ENCODE measurements at places on chromosomes 3 and 15.

GRCh38 chr15:70558406-70559264 lies 204.7 kb downstream of the UACA start:
- no peak for DNase-seq

GRCh38 chr3:536417-536813 lies 339.9 kb downstream of the CHL1 start:
- no peak for DNase-seq

- DNase-seq = no peak
Observed at GRCh38 chr15:43204016-43204901, 16.6 kb downstream of the EPB42 start.

DNA sequence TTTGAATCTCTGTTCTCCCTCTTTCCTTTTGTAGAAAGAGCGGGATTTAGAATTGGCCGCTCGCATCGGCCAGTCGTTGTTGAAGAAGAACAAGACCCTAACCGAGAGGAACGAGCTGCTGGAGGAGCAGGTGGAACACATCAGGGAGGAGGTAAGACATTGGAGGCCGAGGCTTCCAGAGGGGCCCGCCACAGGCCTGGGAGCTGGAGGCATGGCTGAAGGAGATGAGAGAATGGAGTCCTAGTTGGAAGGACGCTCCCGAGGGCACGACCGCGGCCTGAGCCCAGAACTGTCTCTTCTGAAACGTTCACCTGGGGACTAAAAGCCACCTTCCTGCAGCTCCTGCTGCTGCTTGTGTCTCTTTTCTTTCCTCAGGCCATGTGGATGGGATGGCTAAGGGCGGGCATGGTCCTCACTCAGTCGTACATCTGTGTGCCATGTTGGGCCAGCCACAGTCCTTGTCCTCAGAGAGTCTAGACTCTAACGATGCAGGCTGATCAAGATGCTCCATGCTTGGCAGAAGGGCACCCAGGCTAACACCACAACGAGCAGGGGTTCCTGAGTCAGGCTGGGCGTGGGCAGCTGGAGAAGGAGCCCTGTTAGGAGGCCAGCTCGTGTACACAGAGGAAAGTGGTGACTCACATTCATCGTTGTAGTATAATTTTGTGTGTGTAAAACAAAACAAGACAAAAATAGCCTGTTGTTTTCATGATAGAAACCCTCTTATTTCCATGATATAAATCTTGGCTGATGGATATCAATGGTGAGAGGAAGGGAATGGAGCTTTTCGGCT lies 81.1 kb downstream of the CCK start:
- DNase-seq = no peak

DNA sequence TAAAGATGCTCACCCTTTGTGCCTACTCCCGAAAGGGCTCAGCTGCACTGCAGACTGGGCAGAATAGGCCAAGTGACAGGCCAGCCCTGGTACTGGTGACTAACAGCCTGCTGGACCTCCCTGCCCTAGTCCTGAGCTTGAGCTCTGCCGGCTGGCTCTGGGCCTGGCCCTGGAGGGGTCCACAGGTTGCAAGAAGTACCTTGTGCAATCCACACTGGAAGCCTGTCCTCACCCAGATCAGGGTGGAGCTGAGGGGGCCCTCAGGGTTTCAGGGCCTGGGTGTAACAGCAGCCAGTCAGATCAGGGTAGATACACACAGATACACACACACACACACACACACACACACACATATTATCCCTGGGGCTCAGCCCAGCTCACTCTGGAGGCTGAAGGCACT lies 27.3 kb upstream of the PLA2G4D start:
- DNase-seq = no peak

DNA sequence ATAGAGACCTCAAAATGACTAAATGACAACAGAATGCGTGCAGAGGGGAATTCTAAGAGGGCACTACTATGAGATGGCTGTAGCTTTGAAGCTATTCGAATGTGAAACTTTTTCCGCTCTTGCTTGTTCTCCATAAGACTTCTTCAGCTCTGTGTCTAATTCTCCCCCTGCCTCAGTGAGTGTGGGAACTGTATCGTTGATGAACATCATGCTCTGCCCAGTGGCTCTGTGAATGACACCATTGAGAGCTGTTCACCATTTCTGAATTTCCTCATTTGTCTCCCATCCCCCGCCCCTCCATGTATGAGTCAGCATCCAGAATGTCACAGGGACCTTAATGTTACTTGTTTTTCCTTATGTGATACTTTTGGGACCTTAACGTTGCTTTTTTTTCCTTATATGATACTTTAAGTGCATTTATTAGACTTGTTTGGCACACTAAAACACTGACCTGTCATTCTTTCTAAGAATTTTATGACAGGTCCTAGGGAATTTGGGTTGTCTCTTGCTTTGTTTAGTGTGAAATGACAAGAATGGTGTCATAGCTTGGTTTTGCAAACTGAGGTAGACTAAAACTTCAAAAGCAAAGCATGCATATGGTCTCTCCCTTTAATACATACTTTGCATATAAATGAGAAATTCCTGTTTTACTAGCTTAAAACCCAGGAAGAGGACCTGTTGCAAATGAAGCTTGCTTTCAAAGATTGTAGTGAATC lies 99.6 kb downstream of the FNDC3B start:
- DNase-seq = no peak

DNA sequence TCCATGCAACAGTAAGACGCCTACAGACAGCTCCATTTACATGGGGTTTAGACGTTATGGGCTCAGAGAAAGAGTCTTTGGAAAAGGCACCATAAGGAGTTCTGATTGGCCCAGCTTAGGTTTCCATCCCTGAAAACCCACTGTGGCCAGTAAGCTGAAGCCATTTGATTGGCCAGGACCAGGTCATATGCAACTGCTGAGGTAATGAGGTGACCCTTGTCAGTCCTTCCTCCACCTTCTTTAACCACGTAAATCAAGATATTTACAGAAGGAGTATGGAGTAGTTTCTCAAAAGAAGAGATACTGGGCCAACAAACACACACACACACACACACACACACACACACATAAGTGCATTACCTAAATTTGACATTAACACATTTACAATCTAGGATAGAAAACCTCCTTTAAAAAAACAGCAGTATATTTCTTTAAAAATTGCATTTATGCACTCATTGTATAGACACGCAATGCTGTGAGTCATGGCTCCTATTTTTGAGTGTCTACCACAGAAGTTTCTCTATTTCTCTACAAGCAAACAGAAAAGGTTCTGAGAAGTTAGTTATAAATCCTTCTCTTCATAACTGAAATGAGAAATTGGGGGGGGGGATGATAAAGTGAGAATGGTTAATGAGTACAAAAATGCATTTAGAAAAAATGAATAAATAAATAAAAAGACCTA lies 16.3 kb upstream of the MB21D2 start:
- DNase-seq = no peak

GRCh38 chr3:64318668-64319271 lies 93.5 kb upstream of the PRICKLE2 start:
- no peak for DNase-seq

DNA sequence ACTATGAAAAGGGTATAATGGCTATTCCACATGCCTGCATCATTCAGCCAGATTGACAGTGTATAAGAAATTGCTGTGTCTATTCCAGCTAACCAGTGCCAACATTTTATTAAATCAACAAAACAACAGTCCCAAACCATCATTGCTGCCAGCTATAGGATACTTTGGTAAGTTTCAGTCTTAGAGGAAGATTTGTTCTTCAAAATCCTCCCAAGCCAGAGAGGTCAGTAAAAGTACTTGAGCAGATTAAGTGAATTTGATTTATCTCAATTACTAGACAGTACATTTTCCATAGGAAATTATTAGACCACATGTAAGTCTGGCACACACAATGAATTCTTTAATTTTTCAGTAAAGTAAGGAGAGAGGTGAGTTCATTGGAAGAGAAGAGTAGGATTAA lies 50.7 kb downstream of the TFG start:
- DNase-seq = no peak

DNA sequence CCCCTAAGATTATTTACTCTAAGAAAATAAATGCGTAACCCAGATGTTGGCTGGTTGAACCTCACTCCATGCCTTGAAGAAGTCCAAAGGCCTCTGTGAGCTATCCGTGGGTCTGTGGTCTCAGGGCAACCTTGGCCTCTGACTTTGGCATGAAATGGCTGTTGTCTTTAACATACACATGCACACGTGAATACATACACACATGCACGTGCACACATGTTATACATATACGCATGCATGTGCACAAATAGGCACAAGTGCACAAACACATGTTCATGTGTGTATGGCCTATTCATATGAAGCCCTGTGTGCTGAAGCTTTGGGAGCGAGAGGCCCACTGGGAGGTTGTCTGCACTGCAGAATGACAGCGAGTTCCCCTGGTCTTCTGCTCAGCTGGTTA lies 50.8 kb downstream of the KLF15 start:
- no peak for DNase-seq

- DNase-seq = no peak
Observed at GRCh38 chr15:35911052-35911777, 365.2 kb upstream of the DPH6 start.

Measured in NCI-H2029 treated with DMSO at 0.1 percent for 48 hours (cell line).